Smooth muscle cell of the umbilical artery (primary cell): ENCODE measurements at places on chromosomes 2 and 18. TPM values are rescaled to one million over a fixed set of nuclear protein-coding genes. Genes with fewer than 3 reads are reported as not detected.

Gene C2orf66
- 0.28 and 0.30 TPM in 2 replicates for total RNA-seq

Gene FAM210A
- total RNA-seq = 31.5 and 38.9 TPM in 2 replicates

Gene CNGA3
- total RNA-seq = 0.05 TPM in 1 of 2 replicates, not detected in the other

Gene ABCB11
- total RNA-seq = not detected in 2 replicates

Gene MYO5B
- not detected in 2 replicates for total RNA-seq

Gene AGXT
- not detected in 2 replicates for total RNA-seq

Gene ST6GAL2
- total RNA-seq = 10.7 and 12.9 TPM in 2 replicates

Gene LINC00305
- total RNA-seq = not detected in 2 replicates

Gene FBXO41
- total RNA-seq = 1.8 and 2.4 TPM in 2 replicates

Gene CMPK2
- 0.32 and 0.59 TPM in 2 replicates for total RNA-seq

Gene LIMS4
- 11.9 and 18.4 TPM in 2 replicates for total RNA-seq

Gene UGT1A9
- not detected in 2 replicates for total RNA-seq

Gene INHBB
- total RNA-seq = not detected in 2 replicates

Gene KLHL29
- 4.2 and 11.5 TPM in 2 replicates for total RNA-seq

Gene SLC4A1AP
- 29.7 and 30.5 TPM in 2 replicates for total RNA-seq

Gene PDE11A
- total RNA-seq = 0.30 and 2.2 TPM in 2 replicates

Gene TSPYL6
- total RNA-seq = not detected in 2 replicates

Gene KIAA2012
- under 0.01 and 0.09 TPM in 2 replicates for total RNA-seq

Gene EFHD1
- not detected in 2 replicates for total RNA-seq

Gene HSPD1
- total RNA-seq = 207 and 385 TPM in 2 replicates

Gene RUFY4
- not detected in 2 replicates for total RNA-seq

Gene MC4R
- total RNA-seq = not detected in 2 replicates
